NCI-H1930 (cell line): ENCODE measurements at places on chromosomes 13 and 19.
A peak's percentile ranks its signal among the peaks of the same experiment; 100 is the strongest.

- DNase-seq: peak; percentile 64
Measured at GRCh38 chr13:112346173-112346898, 29.8 kb upstream of the SPACA7 start.

DNA sequence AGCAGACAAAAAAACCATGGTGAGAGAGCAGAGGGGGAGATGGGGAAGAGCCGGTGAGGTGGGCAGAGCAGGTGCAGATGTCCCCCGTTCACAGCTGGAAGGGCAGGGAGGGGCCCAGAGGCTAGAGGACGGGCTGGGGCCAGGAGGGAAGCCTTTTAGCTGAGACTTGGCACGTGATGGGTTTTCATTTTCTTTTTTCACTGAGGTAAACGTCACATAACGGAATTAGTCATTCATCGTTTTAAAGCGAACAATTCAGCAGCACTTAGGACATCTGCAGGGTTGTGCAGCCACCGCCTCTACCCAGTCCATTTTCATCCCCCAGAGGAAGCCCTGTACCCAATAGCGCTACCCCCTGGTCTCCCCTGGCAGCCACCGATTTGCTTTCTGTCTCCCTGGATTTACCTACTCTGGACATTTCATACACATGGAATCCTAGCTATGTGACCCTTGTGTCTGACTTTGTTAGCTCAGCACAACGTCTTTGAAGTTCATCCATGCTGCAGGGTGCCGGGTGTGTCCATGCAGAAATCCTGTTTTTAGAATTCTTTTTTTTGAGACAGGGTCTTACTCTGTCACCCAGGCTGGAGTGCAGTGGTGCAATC, 16.0 kb upstream of the EMC10 start:
- no peak for DNase-seq

GRCh38 chr13:100458673-100459072, 129.9 kb downstream of the GGACT start:
- no peak for DNase-seq

DNA sequence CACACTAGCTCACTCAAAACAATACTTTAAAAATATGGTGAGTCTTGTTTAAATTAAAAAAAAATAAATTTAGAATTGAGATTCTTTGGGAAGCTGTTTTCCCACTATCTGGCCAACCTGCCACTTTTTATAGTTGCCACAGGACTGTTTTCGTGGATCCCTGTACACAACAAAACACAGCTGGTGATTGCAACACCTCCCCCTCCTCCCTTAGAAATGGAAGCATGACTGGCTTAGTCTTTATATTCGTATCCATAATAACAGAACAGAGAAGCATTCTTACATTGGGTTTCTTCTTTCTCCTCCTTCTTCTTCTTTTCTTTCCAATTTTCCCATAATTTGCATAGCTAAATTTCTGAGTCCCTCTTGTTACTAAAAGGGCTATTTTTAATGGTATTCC, 79.5 kb upstream of the GJB6 start:
- no peak for DNase-seq

- no peak for DNase-seq
Measured at GRCh38 chr13:80604098-80604497, 263.2 kb upstream of the SPRY2 start.

- no peak for DNase-seq
Measured at GRCh38 chr13:100537951-100538462, 50.6 kb downstream of the GGACT start.

GRCh38 chr19:27773318-27774094, 1439.4 kb downstream of the UQCRFS1 start:
- DNase-seq: no peak

DNA sequence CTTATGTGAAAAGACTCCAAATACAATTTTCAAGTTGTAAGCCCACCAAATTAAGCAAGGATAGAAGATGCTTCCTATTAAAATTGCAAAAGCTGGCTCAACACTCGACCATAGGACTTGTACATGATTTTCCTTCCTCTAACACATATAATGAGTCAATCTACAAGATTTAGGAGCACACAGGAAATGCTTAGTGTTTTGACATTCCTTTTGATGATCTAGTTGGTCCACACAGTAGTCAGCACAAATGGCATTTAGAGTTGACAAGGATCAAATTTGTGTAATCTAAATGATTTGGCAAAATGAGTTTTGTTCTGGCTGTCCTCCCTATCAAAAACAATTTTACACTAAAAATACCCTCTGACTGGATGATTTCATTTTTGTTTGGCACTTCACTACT, 340.2 kb downstream of the DIAPH3 start:
- no peak for DNase-seq
